HFFc6 (cell line): ENCODE measurements at places on chromosomes 12 and 14. TPM values are rescaled to one million over a fixed set of nuclear protein-coding genes. Genes with fewer than 3 reads are reported as not detected.

- H3K36me3 ChIP-seq = no peaks in the 10 kb centered on the region
- peaks cover 64% of the 10 kb centered on the region for H3K4me1 ChIP-seq
- H3K4me3 ChIP-seq = no peak overlapping the region
Measured at GRCh38 chr14:69135133-69135532, 17.8 kb downstream of the DCAF5 start.

DNA sequence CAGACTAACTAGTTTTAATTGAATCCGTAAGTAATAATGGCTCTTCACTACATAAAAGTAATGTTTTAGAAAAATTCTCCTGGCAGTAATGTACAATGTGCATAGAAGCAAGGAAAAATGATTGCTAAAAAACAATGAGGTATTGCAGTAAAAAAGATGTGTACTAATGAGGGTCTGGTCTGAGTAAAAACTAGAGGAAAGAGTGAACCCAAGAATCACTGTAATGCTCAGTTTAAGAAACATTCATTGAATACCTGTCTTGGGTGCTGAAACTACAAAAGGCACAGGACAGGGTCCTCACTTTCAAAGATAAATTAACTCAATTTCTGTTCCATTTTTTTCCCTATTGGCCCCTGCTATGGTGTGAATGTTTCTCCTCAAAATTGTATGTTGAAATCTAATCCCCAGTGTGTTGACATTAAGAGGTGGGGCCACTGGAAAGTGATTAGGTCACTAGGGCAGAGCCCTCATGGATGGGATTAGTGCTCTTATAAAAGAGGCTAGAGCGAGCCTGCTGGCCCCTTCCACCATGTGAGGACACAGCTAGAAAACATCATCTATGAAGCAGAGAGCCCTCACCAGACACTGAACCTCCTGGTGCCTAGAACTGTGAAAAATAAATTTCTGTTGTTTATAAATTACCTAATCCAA lies 51.6 kb downstream of the RPS6KA5 start:
- no peak for DNase-seq
- H3K4me3 ChIP-seq = no peak overlapping the region
- no peaks in the 10 kb centered on the region for H3K4me1 ChIP-seq
- peaks cover 2% of the 10 kb centered on the region; the same call in 1 of the 2 replicates for H3K27me3 ChIP-seq
- H3K27ac ChIP-seq = no peak overlapping the region

DNA sequence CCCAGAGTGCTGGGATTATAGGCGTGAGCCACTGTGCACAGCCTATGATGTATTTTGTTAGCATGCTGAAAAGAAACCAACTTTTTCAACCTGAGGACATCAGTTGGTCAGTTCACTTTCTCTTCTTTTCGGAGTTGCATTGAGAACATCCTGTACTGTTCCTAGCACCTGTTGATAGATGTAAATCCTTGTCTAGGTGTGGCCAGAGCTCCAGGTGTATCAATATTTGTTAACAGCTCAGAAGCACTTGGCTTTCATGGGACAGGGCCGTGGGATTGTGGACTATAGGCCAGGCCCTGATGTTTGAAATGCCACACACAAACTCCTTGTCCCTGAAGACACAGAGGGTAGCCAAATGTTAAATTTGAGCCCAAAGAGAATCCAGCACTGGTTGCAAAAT lies 14.9 kb downstream of the HCAR2 start:
- no peaks in the 10 kb centered on the region for H3K4me1 ChIP-seq
- no peak overlapping the region for H3K4me3 ChIP-seq
- DNase-seq = no peak

GRCh38 chr12:107760207-107760808 lies 629 bp downstream of the PRDM4 start:
- no peak for DNase-seq
- H3K27me3 ChIP-seq = no peaks in the 10 kb centered on the region; the same call in 1 of the 2 replicates
- H3K4me3 ChIP-seq = peak overlapping the region; percentile 94
- peak overlapping the region; percentile 90 for H3K27ac ChIP-seq
- peaks cover 28% of the 10 kb centered on the region for H3K4me1 ChIP-seq

GRCh38 chr12:123258593-123258992 lies 13.1 kb downstream of the CDK2AP1 start:
- peaks cover 12% of the 10 kb centered on the region for H3K4me1 ChIP-seq
- no peaks in the 10 kb centered on the region; the same call in 1 of the 2 replicates for H3K27me3 ChIP-seq
- H3K36me3 ChIP-seq = peaks cover 26% of the 10 kb centered on the region
- DNase-seq = no peak
- no peak overlapping the region for H3K27ac ChIP-seq

DNA sequence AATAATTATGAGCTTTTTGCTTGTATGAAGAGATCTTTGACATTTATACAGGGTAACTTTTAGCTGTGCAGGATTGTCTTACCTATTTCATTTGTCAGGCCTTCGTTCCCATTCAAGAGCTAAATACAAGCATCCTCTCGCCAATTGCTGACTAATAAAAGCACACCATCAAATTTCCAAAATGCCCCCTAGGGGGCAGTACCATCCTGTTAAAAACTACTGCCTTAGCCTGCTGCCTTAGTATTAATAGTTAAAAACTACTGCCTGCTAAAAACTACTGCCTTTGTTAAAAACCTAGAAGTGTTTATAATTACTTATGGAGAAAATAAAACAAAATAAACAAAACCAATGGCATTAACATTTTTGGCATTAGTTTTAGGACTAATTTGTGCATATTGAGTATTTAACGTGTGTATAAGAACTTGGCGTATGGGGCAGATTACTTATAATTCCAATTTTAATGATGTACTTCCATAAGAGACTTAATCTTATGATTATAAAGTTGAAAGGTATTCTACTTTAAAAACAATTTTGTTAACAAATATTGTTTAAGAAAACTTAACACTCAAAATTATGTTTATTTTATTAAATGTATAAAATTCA lies 3.0 kb upstream of the IFI27L2 start:
- no peak overlapping the region for H3K27ac ChIP-seq
- H3K4me1 ChIP-seq = peaks cover 23% of the 10 kb centered on the region
- H3K27me3 ChIP-seq = peaks cover 4% of the 10 kb centered on the region; the same call in 1 of the 2 replicates
- peaks cover 10% of the 10 kb centered on the region for H3K36me3 ChIP-seq

GRCh38 chr14:33386781-33387180 lies 448.1 kb downstream of the NPAS3 start:
- peaks cover 11% of the 10 kb centered on the region; the same call in 1 of the 2 replicates for H3K27me3 ChIP-seq
- no peaks in the 10 kb centered on the region for H3K36me3 ChIP-seq
- no peak for DNase-seq
- H3K4me1 ChIP-seq = no peaks in the 10 kb centered on the region

The SERPINA5 gene
- total RNA-seq = not detected in 3 replicates

DNA sequence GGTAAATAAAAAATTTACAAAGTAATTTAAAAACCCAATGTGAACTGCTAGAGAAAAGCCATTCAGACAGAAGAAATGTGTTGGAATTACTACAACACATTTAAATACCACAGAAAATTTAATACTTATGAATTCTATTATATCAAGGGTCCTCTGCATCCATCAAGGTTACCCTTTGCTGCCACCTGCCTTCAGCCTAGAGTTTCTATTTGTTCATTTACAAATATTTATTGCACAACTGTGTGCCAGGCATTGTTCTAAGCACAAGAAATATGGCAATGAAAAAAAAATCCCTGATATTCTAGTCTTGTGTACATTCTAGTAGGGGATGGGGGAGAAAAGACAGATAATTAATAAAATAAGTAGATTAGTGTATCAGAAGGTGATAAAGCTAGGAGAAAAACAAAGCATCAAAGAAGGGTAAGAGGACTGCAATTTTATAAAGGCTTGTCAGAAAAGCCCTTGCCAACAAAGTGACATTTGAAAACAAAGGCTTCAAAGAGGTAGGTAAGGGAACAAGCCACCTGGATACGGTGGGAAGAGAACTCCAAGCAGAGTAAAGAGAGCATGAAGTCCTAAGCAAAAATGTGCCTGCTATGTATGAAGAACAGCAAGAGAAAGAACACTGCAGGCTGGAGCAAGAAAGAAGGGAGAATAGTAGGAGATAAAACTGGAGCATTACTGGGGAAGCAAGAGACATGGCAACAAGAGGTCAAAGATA lies 59.1 kb upstream of the SLC6A13 start:
- no peaks in the 10 kb centered on the region for H3K4me1 ChIP-seq
- H3K27ac ChIP-seq = no peak overlapping the region
- no peak for DNase-seq
- peaks cover 48% of the 10 kb centered on the region for H3K36me3 ChIP-seq

DNA sequence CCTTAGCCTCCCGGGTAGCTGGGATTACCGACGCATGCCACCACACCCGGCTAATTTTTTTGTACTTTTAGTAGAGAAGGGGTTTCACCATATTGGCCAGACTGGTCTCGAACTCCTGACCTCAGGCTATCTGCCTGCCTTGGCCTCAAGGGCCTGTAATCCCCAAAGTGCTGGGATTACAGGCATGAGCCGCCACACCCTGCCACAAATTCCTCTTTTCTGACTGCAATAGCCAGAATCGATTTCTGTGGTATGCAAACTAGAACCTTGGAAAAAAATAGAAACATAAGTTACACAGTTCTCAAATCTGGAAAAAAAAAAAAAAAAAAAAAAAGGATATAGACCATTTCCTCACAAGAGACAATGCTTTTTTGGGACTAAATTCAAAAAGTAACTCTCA lies 184.6 kb upstream of the EGLN3 start:
- no peaks in the 10 kb centered on the region for H3K4me1 ChIP-seq
- H3K4me3 ChIP-seq = no peak overlapping the region
- no peak for DNase-seq
- H3K36me3 ChIP-seq = no peaks in the 10 kb centered on the region
- H3K27ac ChIP-seq = no peak overlapping the region

The TESPA1 gene
- not detected in 2 replicates for total RNA-seq
